ENCODE measurements at places on chromosomes 16 and 17.
A peak's percentile ranks its signal among the peaks of the same experiment; 100 is the strongest.

DNA sequence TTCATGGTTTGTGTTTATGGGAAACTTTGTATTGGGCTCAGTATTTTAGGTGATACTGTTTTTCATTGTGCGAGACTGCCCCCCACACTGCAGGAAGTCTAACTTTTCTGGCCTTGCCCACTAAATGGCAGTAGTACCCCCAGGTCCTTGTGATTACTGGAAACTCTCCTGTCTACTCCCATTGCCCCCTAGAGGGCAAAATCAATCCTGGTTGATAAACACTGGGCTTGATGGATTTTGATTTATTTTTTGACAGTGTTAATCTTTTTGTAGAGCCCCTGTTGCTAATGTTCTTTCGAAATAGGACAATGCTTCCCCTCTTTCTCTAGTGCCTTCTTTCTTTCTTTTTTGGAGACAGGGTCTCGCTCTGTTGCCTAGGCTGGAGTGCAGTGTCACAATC is 15.5 kb downstream of the METTL9 start:
- peaks cover 44% of the 10 kb centered on the region for H3K4me1 ChIP-seq
- no peak overlapping the region for H3K27ac ChIP-seq
- peaks cover 27% of the 10 kb centered on the region for H3K36me3 ChIP-seq
- DNase-seq, result no peak
- H3K27me3 ChIP-seq, result no peaks in the 10 kb centered on the region

GRCh38 chr16:49755313-49755620 is 100.6 kb downstream of the ZNF423 start:
- no peak overlapping the region for H3K4me3 ChIP-seq
- H3K27ac ChIP-seq, result no peak overlapping the region
- DNase-seq, result no peak
- H3K36me3 ChIP-seq, result no peaks in the 10 kb centered on the region
- peaks cover 3% of the 10 kb centered on the region for H3K4me1 ChIP-seq

GRCh38 chr17:34369571-34369970 is 6.5 kb upstream of the CCL1 start:
- H3K4me1 ChIP-seq, result peaks cover 51% of the 10 kb centered on the region
- no peaks in the 10 kb centered on the region for H3K36me3 ChIP-seq
- no peak overlapping the region for H3K27ac ChIP-seq
- no peak for DNase-seq

GRCh38 chr16:31093132-31093703 is 1.4 kb downstream of the VKORC1 start:
- no peaks in the 10 kb centered on the region for H3K27me3 ChIP-seq
- peaks cover 12% of the 10 kb centered on the region for H3K36me3 ChIP-seq
- H3K4me3 ChIP-seq, result peak overlapping the region; percentile 91
- H3K4me1 ChIP-seq, result peaks cover 13% of the 10 kb centered on the region
- no peak for DNase-seq
- peak overlapping the region; percentile 8 for H3K27ac ChIP-seq

- no peak for DNase-seq
- no peak overlapping the region for H3K27ac ChIP-seq
- H3K27me3 ChIP-seq, result peaks cover 6% of the 10 kb centered on the region
- H3K4me3 ChIP-seq, result no peak overlapping the region
- no peaks in the 10 kb centered on the region for H3K36me3 ChIP-seq
- no peaks in the 10 kb centered on the region for H3K4me1 ChIP-seq
Observed at GRCh38 chr16:55810451-55810961, 22.4 kb downstream of the CES1 start.
